ENCODE measurements at places on chromosomes 11 and 22.
A peak's percentile ranks its signal among the peaks of the same experiment; 100 is the strongest.

- no peak for DNase-seq
Observed at GRCh38 chr11:69573761-69574607, 67.0 kb upstream of the CCND1 start.

GRCh38 chr11:128848815-128849455, 18.2 kb downstream of the KCNJ1 start:
- DNase-seq: no peak

DNA sequence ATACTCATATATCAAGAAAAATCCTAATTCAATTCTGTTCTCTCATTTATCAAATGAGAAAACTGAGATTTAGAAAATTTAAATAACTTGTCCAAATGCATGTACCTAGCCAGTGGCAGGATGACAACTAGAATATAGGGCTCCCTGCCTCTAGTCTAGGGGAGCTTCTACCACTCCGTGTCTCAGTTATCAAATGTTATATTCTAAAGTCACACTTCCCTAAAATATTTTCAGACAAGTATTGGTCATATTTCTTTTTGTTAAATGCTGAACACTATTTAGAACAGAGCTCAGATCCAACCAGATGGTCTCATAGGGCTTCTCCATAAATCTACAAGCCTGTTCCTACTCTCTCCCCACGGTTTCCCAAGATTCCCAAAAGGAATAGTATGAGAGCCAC, 26.3 kb downstream of the KCNJ1 start:
- DNase-seq: no peak

GRCh38 chr11:60566776-60567175, 51.6 kb downstream of the MS4A13 start:
- DNase-seq: peak; percentile 25

DNA sequence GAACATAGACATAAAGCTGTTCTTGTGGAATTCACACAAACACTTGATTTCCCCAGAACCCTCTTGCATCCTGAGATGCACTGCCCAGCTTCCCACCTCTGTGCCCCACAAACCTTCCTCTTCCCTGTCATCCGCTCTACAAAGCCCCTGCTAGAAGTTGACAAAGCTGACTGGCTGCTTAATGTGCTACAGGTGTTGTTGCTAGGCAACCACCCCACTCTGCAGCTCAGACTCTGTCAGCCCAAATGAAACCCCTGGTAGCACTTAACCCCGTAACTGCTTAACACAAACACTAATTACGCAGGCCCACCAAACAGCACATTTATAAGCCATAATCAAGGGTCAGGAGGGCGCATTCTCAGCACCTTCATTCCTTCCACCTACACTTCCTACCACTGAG, 172.0 kb upstream of the CADM1 start:
- no peak for DNase-seq

GRCh38 chr11:86056351-86056854, 12.5 kb downstream of the PICALM start:
- no peak for DNase-seq

- DNase-seq: no peak
Observed at GRCh38 chr11:83427501-83427900, 141.3 kb upstream of the CCDC90B start.

GRCh38 chr11:27972522-27973170, 135.3 kb downstream of the KIF18A start:
- no peak for DNase-seq

- DNase-seq: no peak
Observed at GRCh38 chr11:72812967-72813739, 1.1 kb upstream of the ATG16L2 start.

DNA sequence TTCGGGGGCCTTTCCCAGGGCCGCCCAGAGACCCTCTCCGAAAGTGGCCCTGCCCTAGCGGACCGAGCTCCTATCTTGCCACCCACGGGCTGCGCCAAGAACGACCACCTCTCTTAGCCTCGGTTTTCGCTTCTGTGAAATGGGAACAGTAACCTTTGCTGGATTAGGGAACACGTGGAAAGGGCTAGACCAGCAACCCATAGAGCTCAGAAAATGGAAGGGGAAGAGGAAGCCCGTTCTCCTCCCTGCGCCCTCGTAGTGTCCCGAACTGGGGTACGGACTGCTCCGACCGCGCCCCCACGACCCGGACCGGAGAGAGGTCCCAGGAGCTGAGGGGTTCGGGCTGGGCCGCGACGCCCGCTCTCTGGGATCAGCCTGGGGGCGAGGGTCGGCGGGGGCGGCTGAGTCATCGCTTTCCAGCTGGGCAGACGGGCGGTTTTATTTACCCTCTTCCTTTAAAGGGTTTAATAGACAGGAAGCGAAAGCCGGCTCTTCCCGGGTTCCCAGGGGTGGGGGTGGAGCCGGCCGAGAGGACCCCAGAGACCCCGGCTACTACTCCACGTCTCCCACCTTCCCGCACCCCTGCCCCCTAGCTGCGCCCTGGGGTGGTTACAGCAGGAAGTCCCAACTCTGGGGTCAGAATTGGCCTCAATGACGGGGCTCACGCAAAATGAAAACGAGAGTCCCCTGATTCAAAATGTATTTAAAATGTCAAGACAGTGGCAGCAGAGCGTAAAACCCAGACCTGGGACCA, 907 bp upstream of the PHLDA2 start:
- DNase-seq: no peak

- no peak for DNase-seq
Observed at GRCh38 chr11:76610371-76610770, 60.2 kb downstream of the LRRC32 start.

DNA sequence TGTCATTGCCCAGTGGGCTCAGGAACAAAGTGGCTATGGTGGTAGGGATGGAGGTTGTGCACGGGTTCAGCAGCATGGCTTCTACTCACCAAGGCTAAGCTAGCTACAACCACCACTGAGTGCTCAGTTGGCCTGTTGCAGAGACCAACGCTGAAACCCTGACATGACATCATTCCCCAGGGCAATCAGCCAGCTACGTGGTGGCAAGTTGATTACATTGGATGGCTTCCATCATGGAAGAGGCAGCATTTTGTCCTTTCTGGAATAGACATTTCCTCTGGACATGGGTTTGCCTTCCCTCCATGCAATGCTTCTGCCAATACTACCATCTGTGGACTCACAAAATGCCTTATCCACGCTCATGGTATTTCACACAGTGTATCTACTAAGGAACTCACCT, 634.3 kb downstream of the OPCML start:
- no peak for DNase-seq

GRCh38 chr11:101974255-101974654, 57.9 kb upstream of the ANGPTL5 start:
- no peak for DNase-seq

- DNase-seq: peak; percentile 85
Observed at GRCh38 chr22:35409783-35410662, 10.1 kb downstream of the MCM5 start.

- no peak for DNase-seq
Observed at GRCh38 chr22:26996154-26996553, 338.8 kb downstream of the MIAT start.

GRCh38 chr22:50261615-50262459, at the start of gene MAPK12:
Gene MAPK12 (minus strand): TSS chr22:50261683. CDS start chr22:50261509, 174 bp downstream.
- DNase-seq: no peak

GRCh38 chr11:45659031-45659817, 6.2 kb downstream of the CHST1 start:
- no peak for DNase-seq

DNA sequence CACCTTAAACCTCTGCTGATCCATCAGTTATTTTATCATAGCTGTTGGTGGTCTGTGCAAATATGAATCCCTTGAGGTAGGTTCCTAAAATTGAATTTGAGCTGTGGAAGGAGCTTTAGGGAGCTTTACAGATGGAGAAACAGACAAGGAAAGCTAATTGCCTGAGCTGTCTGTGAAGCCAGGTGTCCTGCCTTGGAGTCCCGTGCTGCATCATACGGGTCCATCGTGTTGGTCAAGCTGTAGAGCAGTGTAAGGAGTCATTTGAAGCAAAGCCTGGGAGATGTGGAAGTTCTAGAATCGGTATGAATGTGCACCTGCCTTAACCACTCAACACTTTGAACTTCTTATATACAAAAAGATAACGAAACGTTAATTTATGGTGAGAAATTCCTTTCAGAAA, 1.0 kb downstream of the POLA2 start:
- DNase-seq: no peak

GRCh38 chr22:46735747-46736608, 2.1 kb downstream of the CERK start:
- no peak for DNase-seq

GRCh38 chr11:57392066-57392762, 1.8 kb upstream of the PRG2 start:
- no peak for DNase-seq

DNA sequence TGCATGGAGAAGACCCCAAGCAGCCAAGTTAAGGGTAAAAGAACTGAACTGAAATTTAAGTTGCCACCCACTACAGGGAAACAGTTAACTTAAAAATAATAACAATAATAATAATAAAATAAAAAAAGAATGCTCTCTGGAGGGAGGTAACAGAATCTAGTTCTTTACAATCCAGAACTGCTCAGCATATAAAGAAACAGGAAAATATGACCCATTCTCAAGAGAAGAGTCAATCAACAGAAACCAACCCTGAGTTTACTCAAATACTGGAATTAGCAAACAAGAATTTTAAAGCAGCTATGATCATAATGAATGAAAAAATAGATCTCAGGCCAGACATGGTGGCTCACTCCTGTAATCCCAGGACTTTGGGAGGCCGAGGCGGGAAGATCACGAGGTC, 53.8 kb downstream of the DENND5A start:
- no peak for DNase-seq

DNA sequence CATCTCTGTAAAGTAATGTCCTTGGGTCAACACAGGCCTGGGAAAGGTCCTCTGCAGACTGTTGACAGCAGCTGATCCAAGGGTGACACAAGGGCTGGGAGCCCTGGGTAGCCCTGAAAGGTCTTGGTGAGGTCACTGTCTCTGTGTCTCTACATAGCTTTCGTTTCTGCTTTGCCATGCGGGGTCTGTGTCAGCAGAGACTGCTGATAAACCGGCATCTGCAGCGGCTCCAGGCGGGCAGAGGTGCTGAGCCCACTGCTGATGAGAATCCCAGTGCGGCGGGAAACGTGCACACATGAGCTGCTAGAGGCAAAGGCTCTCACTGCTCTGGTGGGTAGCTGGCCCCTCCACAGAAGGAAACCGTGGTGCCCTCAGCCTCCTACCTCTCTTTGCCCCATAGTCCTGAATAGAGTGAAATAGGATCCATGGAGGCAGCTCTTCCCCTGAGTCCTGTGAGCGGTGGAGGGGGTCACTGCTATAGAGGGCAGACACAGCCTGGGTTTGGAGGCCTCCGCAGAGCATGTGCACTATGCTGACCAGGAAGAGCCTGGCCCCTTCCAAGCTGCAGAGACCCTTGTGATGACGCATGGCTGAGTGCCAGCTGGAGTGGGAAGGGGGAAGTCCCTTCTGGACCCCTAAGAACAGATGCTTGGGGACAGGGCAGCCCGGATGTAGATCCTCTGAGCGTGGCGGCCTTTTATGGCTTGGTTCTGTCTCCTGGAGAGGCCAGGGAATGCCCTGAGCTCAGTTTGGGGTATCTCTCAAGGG, 17.8 kb upstream of the ST3GAL4 start:
- no peak for DNase-seq

GRCh38 chr11:44029977-44030911, 17.5 kb upstream of the ACCSL start:
- peak; percentile 26 for DNase-seq

DNA sequence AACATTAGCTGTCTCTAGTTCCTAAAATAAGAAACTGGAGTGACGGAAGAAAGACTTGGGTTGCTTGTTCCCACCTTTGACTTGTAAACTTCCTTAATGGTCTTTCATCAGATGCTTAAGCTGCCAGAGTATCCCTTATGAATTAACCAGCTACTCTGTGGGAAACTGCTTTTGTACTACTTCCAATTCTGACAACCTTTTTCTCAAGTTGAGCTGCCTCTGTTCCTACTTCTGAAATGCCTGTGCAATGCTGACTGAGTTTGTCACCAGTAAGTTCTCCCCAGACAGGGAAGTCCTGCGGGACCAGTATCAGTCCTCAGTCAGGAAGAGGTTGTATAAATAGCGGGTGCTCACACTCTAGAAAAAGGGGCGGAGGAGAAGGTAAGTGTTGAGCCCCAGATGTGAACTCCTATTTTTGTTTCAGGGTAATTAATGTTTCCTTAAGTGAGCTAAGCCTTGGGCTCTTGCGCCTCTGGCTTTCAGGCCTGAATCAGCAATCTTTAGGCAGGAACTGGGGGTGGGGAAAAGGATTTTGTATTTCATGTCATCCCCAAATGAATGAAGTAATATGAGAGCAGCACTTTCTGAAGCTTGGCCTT, 67.2 kb downstream of the CECR2 start:
- peak; percentile 81 for DNase-seq

DNA sequence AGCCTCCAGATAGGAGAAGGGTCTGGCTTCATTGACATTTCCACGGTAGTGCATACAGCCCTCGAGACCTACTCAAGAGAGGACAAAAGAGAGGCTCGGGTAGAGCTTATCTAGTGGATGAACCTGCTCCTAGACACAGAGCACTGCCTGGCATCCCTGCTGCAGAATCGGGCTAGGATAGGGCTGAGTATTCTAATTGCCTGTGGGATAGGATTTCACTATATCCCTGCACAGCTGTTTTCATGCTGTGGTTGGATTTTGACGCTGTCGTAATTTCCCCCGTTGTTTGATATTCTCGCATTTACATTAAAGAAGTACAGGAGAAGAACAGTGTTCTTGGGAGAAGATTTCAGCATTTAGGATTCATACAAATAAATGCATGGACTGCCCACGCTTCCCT, 107.8 kb downstream of the KIRREL3 start:
- DNase-seq: no peak

DNA sequence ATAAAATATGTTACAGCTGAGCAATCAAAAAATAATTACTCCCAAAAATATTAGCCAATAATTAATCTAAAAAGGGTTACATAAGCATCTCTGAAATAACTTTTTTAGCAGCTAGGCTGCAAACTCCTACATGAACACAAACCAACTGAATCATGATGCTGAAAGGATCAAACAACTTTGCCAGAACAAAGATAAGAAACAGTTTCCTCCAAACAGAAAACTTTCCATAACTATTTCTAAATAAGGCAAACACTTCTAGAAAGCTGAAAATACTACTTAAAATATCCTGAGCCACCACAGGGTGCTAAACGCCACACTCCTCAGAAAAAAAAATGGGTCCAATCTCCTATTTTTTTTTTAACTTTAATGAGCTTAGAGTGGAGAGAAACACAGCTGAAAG, 68.6 kb upstream of the ARHGAP32 start:
- DNase-seq: no peak

- no peak for DNase-seq
Observed at GRCh38 chr11:29200791-29201562, 815.9 kb downstream of the KCNA4 start.

All from pons (tissue), 1 donor.